ENCODE measurements at places on chromosomes 1 and 21.

DNA sequence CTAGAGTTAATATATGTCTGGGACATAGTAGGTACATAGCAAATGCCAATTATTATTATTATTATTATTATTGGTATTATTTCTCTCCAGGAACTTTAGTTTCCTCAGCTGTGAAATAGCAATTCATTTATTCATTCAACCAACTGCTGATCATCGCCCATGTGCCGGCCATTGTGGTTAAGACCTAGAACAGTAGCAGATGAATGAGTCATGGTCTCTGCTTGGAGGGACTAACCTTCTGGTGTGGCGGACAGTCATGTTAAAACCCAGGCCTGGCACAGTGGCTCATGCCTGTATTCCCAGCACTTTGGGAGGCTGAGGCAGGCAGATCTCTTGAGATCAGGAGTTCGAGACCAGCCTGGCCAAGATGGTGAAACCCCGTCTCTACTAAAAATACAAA lies 23.8 kb upstream of the LDLRAP1 start:
- no peak for DNase-seq

GRCh38 chr21:41808094-41808493 lies 41.2 kb upstream of the RIPK4 start:
- no peak for DNase-seq

- DNase-seq: no peak
Measured at GRCh38 chr1:6105763-6106162, 60.1 kb downstream of the KCNAB2 start.

DNA sequence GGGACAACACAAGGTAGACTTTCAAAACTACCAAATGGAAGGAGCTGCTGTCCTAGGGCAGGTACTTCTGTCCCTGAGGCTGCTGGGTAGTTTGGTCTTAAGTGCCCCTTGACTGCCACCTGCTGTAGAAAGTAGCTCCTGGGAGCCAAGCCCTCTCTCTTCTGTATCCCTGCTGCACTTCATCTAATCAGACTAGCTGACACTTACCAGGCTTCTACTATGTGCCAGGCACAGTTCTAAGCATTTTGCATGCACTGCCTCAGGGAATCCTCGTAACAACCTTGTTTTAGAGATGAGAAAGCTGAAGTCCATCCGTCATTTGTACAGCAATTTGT lies 15.9 kb upstream of the SRSF4 start:
- peak; percentile 18 for DNase-seq

- no peak for DNase-seq
Measured at GRCh38 chr1:162649583-162649982, 17.3 kb downstream of the DDR2 start.

DNA sequence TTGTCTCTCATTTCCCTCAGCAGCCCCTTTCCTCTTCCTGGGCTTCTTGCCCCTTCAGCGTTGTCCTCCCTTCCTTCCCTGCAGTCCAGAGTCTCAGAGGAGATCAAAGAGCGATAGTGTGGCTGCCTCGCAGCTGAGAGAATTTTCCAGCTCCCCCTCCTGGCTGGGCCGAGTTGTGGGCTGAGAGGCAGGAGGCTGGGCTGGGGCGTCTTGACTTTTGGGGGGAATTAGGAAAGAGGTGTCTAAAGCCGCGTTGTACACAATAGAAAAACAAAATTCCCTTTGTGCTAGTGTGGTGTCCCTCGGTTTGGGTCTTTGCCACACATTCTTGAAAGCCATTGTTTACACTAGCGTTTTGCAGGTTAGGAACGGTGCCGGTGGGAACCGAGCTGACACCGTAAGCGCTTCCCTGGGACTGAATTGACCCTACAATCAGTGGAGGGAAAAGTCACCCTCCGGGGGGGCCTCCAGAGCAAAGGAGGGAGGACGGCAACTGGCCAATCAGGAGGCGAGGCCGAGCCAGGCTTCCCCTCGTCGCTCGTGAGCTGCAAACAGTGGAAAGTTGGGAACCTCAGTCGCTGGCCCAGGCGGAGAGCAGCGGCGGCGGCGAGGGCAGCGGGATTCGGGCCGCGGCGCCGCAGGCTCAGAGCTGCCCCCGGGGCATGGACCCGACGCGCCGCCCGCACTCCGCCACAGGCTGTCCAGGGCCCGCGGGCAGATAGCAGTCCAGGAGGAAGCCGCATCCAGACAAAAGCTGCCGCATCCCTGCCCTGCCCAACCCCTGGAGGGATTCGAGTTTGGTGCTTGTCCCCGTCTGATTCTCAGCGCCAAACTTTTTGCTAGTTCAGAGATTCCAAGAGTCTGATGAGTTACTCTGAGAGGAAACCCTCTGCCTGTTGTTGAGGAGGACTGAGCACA lies at the start of gene HMCN1:
Gene HMCN1, plus strand, starts transcription at position 574 of the 918 bp plus-strand sequence. CDS start 389 bp downstream, outside the sequence.
- DNase-seq: peak; percentile 4

DNA sequence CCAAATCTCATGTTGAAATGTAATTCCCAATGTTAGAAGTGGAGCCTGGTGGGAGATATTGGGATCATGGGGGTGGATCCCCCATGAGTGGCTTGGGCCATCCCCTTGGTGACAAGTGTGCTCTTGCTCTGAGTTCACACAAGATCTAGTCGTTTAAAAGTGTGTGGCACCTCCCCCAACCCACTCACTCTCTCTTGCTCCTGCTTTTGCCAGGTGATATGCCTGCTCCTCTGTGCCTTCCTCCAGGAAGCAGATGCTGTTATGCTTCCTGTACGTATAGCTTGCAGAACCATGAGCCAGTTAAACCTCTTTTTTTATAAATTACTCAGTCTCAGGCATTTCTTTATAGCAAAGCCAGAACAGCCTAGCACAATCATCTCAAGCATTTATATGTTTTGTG lies 23.0 kb upstream of the HSPA13 start:
- no peak for DNase-seq

GRCh38 chr1:206686478-206687249 lies 2.0 kb downstream of the MAPKAPK2 start:
- DNase-seq: peak; percentile 24

DNA sequence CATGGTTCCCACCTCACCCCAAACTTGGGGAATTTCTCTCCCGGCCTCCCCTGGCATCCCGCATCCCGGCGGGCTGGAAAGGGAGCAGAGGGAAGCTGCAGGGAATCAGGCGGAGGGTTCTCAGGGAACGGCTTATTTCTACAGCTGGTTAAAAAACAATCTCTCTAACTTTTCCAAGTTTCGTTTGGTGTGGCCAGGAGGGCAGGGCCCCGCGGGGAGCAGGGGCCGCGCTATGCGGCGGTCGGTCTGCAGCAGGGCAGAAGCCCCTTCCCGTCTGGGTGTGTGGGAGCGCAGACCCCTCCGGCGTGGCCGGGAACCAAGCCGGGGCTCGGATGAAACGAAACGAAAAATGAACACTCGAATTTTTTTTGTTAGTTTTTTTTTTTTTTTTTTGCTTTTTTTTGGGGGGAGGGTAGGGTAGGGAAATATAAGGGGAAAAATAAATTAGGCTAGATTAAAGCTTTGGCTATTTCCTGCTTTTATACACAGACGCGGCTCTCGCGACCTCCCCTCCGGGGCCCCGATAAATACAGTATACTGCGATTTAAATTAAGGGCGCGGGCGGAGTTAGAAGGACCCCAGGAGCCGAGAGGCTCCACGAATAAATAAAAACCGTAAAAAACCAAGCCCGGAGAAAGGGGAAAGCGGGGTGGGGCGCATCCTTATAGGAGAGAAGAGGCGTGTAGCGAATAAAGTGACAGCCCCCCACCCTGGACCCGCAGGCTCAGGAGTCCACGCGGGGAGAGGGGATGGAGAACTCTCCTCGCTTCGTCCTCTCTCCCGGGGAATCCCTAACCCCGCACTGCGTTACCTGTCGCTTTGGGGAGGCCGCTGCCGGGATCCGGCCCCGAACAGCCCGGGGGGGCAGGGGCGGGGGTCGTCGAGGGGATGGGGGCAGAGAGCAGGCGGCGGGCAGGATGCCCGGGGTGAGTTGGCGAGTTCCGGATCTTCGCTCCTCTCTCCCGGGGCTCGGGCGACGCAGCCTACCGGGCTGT lies 2.1 kb downstream of the POU3F1 start:
- no peak for DNase-seq

DNA sequence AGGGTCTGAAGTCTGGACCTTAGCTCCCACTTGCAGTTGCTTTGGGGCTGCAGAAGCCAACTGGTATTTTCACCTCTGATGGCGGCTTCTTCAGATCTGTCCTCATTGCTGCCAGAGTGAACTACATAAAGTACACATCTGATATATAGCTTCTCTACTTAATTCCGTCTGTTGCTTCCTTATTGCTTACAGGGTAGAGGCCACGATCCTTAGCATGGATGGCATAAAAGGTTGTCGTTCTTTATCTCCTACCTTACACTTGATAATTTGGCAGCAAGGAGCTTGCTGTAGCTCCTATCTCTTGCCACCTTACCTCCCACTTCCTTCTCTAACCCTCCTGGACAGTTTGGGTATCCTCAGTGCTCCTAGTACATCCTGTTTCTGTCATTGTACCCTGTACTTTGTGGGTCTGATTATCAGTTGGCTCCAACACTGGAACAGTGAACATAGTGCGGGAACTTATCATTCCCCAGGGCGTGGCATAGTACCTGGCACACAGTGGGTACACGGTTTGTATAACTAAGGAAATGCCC lies 30.9 kb upstream of the NBL1 start:
- DNase-seq: no peak

- DNase-seq: no peak
Measured at GRCh38 chr1:233393926-233394680, 66.6 kb downstream of the MAP3K21 start.

DNA sequence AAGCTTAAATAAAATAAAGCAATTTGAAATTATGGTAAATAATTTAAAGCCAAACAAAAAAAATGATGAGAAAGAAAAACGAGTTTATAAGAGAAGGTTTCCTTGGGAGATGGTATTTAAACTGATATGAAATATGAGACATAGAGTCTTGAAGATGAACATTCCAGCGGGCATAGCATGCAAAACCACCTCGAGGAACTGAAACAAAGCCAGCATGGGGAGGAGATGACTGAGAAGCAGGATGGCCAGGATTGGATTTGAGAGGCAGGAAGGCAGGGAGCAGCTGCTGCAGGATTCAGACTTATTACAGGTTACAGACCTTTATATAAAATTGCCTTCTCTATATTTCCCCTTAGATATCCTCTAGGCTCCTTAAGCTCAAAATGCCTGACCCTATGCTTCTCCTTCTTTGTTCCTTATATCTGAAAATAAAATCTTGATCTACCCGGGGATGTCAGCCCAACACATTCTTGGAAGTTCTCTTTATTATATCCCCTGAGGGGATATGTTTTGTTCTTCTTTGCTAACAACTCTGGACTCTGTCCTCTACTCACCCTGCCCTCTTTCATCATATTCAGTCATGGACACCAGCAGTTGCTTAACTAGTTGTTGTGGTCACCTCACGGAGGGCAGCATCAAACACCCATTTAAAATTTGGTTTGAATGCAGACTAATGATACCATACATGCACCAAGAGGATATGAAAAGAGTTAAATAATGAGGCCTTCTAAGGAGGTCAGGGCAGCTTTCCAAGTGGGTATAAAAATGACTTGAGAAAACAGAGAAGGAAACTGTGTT lies 719.1 kb upstream of the B3GALT2 start:
- no peak for DNase-seq

DNA sequence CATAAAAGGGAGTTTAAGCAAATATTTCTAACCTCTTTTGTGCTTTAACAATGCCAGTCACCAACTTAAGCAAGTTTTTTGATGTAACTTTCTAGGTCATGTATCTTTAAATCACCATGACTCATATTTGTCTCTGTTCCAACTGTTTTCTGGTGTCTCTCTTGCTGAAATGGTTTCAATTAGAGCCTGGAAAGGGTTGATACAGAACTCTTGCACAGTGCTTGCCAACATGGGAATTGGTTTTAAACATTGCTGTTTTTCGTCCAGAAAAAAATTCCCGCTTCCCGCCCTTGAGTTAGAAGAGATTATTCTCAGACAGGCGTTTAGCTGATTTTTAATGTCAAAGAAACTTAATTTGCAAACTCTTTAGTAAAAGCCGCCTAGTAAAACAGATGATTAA lies 46.4 kb upstream of the SLC22A15 start:
- DNase-seq: no peak

DNA sequence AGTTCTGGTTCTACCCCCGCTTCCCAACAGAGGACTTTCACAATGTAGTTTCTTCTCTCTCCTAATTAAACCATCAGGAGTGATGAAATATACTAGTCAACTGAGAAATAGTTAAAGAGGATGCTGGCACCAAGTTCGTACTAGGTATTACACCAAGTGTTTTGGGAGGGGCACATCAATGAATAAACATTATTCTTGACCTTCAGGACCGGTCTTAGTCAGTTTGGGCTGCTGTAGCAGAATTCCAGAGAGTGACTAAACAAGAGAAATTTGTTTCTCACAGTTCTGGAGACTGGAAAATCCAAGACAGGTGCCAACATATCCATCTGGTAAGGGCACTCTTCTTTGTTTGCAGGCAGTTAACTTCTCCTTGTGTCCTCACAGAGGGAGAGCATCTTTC lies 103.8 kb downstream of the SPATA17 start:
- DNase-seq: no peak

DNA sequence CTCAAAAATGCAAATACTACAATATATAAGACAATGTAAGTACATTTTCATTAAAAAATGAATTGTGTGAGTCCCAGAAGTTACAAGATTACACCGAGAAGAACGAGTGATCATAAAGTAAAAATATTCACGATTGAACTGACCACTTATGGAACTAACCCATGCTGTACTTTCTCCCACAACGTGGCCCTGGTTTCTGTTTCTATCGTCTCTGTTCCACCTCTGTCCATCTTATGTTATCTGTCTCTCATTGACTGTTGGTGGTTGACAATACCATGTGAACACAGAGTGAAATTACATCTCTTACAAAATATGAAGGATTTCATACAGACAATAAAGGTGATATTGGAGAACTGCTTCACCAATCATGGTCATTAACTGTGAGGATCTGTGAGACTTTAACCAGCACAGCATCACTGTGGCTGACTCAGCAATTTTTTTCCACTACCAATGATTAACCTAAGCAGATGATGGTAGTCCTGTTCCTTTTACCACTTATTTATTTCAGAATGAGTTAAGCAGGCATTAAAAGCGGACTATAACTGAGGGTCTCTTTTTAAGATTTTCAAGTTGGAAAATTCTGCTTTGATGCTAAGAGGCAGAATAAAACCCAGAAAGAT lies 165.1 kb downstream of the TGFB2 start:
- no peak for DNase-seq

GRCh38 chr1:77253211-77253610 lies 28.6 kb upstream of the AK5 start:
- DNase-seq: no peak

- DNase-seq: no peak
Measured at GRCh38 chr1:7422081-7422480, 349.0 kb upstream of the VAMP3 start.

DNA sequence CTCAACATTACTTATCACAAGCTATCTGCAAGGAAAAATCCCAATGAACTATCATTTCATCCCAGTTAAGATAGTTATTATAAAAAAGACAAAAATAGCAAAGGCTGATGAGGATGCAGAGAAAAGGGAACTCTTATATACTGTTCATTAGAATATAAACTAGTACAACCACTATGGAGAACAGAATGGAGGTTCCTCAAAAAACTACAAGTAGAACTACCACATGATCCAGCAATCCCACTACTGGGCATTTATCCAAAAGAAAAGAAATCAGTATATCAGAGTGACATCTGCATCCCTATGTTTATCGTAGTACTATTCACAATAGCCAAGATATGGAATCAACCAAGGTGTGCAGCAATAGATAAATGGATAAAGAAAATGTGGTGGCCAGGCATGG lies 4.9 kb upstream of the C1orf185 start:
- no peak for DNase-seq

- no peak for DNase-seq
Measured at GRCh38 chr1:212970085-212970484, 19.7 kb downstream of the VASH2 start.

All from activated naive CD8-positive, alpha-beta T cell treated with anti-CD3 and anti-CD28 coated beads for 36 hours (primary cell).